ENCODE measurements at places on chromosomes 4 and X.

- DNase-seq: no peak
These were observed 2.8 kb upstream of the CTBP1 start for GRCh38 chr4:1251773-1252066.

DNA sequence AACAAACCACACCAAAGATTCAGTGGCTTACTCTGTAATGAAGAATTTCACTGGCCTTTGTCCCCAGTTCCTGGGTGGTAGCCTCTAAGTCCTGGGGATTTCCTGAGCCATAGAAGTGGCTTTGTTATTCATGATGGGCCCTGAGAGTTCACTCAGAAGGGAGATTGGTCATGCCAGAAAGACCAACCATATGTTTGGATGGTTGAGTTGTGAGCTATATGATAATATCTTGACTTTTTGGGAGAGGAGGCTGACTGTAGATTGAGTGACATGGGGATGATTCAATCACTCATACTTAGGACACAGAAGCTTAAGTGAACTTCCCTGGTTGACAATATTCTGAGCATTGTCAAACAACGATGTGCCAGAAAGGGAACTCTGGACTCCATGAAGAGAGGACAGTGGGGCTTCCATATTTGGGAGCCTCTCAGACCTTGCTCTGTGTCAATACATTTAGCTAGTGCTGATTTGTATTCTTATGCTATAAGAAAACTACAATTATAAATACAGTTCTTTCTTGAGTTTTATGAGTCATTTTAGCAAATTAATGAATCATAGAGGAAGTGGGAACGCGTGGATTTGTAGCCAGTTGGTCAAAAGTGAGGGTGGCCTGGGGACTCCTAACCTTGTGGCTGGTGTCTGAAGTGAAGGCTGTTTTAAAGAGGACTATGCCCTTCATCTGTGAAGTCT lies 392.0 kb downstream of the GBA3 start:
- no peak for DNase-seq

GRCh38 chr4:131764730-131765129 lies 1384.4 kb upstream of the PCDH10 start:
- no peak for DNase-seq

DNA sequence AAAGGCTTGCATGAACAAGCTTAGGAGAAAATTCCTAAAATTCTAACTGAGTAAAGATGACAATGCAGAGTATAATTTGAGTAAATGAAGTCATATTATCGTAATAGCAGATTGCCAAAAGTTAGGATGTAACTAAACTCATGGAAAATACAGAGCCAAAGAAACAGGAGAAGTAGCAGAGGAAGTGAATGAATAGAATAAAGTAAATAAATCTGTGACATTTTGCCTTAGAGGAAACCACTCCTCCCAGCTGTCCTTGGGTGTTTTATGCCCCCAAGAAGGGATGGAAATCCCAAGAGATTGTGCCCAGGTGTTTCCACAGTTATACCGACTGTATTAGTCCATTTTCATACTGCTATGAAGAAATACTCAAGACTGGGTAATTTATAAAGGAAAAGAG lies 1.9 kb upstream of the BMX start:
- no peak for DNase-seq

DNA sequence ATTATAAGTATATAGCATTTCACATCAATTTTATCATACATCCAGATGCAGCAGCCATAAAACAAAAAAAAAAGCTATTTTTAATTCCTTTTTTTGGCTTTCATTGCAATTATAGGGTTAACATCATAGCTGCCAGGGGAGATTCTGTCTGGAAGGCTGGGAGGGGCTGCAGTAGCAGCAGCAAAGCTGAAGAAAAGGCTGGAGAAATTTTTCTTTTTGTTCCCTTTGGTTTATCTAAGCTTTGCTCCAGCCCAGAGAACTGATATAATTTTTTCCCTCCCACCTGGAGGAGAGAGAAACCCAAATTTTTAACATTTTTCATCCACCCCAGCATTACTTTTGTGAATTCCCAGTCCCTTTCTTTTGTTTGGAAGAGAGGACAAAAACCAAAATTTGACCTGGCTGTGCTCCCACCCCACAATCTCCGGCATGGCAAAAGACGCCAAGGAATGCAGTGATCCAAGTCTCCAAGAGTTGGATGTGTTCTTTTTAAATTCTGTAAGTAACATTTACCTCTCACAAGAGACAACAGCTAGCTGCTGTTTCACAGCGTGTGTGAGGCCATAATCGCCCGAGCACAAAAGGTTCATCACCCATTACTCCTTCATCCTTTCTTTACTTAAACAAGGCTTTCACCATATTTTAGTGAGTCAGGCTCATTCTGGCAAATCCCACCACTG lies 25.1 kb upstream of the FAM156A start:
- no peak for DNase-seq
